ENCODE measurements at places on chromosomes 7 and 10.
A peak's percentile ranks its signal among the peaks of the same experiment; 100 is the strongest.

- DNase-seq = no peak
These were observed 42.8 kb downstream of the CLRN3 start for GRCh38 chr10:127849921-127850320.

- no peak for DNase-seq
These were observed 607.2 kb upstream of the KCND2 start for GRCh38 chr7:119665796-119666195.

DNA sequence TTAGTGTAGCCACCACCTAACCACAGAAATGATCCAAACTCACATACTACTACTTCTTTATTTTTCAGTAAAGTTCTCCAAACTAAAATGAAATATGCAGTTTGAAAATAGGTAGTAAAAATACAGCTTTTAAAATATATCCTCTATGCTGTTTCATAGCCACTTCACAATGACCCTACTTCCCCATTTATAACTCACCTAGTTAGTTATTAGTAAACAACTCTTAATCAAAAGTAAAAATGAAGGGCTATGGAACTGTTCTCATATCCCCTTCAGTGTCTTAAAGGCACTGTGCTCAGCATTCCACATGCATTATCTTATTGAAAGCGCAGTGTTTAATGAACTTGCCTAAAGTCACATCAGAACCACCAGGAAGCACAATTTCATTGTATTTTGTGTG lies 43.5 kb downstream of the KMT2C start:
- no peak for DNase-seq

GRCh38 chr7:85554236-85555178 lies 367.7 kb upstream of the SEMA3D start:
- no peak for DNase-seq

DNA sequence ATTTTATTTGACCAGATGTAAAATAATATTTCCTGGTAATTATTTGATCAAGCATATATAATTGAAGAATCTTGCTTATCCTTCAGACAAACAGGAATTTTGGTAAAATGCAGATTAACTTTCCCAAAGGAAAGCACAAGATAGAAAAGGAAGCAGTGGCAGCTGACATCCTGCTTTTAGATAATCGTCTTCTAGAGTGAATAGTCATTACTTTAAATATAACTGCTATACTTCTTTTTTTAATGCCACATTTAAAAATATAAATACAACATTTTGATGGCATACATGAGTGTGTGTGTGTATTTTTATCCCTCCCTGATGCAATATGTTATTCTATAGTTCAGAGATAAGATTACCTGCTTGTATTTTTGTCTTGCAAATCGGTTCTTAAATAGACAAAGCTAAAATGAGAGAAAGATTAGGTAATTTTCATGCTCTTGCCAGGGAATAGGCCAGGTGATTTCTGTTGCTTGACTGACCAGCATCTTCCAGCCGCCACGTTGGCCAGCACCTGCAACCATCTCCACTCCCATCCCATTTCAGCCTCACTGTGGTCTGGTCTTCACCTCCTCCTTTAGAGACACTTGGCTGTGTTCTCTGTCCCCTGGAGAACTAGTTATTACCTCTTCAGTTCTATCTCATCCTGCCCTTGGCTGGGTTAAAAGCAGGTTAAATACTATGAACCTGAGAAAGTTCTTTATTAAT lies 58.1 kb downstream of the MDFIC start:
- no peak for DNase-seq

- DNase-seq = no peak
These were observed 123.6 kb downstream of the LYZL1 start for GRCh38 chr10:29412485-29412884.

DNA sequence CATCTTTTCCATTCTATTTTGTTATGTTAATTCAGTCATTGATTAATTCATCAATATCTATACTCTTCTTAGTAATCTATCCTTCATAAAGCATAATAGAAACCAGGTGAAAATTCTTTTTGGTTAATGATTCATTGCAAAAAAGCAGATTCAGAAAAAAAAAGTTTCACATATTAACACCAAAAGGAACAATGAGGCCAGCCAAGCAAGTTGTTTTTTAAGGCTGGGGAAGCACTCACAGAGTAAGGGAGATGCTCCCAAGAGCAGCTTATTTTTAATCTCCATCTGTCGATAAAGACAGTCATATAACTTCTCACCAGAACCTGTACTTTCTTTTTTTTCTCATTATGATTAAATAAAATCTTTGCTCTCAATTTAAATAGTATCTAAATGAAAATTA lies 95.8 kb downstream of the CACNA2D1 start:
- no peak for DNase-seq

- DNase-seq = no peak
These were observed 25.1 kb upstream of the SGMS1 start for GRCh38 chr10:50648935-50649227.

DNA sequence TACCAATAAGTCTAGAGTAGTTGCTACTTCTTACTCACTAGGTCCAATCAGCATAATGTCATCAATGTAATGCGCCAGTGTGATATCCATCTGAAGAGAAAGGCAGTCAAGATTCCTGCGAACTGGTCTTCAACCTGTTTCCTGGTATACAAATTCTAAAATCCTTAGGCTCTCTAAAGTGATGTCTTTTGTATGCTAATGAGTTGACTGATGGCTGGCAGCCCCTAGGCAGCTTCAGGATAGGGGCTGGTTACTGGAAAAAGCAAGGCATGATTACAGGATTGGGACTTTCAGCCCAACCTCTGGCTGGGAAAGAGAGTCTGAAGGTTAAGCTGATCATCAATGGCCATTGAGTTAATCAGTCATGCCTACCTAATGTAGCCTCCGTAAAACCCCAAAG lies 250.2 kb upstream of the PTER start:
- DNase-seq = no peak

DNA sequence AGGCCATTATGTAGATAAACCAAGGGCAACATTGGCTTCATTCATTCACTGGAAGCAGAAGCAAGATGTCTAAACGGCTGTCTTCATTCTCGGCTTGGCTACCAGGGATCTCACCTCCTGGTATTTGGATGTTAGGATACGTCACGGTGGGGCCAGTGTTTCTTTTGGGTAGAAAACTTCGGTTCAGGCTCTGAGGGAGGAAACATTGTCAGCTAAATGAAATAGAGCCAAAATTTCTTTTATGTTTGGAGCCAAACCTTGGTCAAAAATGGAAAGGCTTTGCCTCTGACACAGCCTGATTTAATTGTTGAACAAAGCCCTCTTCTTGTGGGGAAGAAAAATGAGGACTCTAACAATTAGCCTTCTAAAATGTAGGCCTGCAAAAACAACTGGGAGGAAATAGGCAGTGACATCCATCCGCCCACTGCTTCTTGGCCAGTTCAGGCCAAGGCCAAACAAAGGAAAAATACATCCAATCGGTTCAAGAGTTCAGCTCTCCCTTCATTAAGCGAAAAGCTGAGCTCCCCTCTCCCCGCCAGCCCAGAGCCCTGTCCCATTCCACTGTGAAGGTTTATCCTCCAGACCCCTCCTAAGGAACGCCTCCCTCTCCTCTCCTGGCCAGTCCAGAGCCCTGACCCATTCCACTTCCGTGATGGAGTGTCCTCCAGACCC lies 44.4 kb downstream of the PFKFB3 start:
- DNase-seq = no peak

DNA sequence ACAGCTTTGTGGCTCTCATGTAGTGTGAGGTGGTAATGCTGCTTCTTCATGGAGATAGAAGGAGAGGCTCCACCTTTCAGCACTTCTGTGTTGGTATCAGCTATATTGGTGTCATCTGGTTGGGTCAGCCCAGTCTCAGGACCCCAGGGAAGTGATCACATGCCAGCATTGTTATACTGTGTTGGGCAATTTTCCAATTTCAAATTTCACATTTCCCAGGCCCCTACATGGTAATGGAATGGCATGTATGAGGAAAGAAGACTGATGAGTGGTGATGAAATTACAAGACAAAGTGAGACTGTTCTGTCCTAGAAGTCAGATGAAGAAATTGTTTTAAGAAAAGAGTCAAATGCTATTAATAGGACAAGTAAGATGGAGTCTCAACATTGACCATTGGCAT lies 3.7 kb upstream of the AKR1C3 start:
- no peak for DNase-seq

- no peak for DNase-seq
These were observed 166.6 kb downstream of the VTI1A start for GRCh38 chr10:112613620-112614019.

GRCh38 chr10:75531571-75532031 lies 100.2 kb downstream of the LRMDA start:
- no peak for DNase-seq

- DNase-seq = no peak
These were observed 40.5 kb downstream of the LYZL1 start for GRCh38 chr10:29329420-29329819.

GRCh38 chr7:157964521-157964920 lies 623.1 kb downstream of the PTPRN2 start:
- no peak for DNase-seq

- no peak for DNase-seq
These were observed 2.6 kb upstream of the HOXA9 start for GRCh38 chr7:27167916-27168264.

- no peak for DNase-seq
These were observed 594.2 kb upstream of the NRG3 start for GRCh38 chr10:81280497-81281479.

GRCh38 chr10:52459097-52459496 lies 145.0 kb downstream of the DKK1 start:
- DNase-seq = no peak

DNA sequence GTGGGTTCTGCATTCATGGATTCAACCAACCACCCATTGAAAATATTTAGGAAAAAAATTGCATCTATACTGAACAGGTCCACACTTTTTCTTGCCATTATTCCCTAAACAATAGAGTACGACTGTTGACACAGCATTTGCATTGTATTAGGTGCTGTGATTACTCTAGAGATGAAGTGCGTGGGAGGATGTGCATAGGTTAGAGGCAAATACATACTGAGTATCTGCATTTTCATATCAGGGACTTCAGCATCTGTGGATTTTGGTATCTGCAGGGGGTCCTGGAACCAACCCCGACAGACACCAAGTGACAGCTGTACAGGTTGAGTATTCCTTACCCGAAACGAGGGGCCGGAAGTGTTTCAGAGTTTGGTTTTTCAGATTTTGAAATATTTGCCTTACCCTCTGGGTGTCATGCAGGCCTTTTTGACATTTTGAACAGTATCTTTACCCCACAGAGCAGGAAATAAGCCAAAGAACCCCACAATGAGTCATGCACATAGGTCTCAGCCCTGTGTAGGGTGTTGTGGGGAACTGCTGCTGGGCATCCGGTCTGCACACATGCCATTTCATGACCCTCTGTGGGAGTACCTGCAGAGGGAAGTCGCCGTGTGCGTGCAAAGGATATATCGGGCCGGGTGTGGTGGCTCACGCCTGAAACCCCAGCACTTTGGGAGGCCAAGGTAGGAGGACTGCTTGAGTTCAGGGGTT lies 14.5 kb downstream of the NUDT5 start:
- peak; percentile 65 for DNase-seq

GRCh38 chr10:78252286-78252685 lies 218.6 kb downstream of the RPS24 start:
- no peak for DNase-seq

- no peak for DNase-seq
These were observed 126.1 kb downstream of the FAM204A start for GRCh38 chr10:118216020-118216419.

- peak; percentile 28 for DNase-seq
These were observed 18.1 kb downstream of the PDGFA start for GRCh38 chr7:501526-501925.

DNA sequence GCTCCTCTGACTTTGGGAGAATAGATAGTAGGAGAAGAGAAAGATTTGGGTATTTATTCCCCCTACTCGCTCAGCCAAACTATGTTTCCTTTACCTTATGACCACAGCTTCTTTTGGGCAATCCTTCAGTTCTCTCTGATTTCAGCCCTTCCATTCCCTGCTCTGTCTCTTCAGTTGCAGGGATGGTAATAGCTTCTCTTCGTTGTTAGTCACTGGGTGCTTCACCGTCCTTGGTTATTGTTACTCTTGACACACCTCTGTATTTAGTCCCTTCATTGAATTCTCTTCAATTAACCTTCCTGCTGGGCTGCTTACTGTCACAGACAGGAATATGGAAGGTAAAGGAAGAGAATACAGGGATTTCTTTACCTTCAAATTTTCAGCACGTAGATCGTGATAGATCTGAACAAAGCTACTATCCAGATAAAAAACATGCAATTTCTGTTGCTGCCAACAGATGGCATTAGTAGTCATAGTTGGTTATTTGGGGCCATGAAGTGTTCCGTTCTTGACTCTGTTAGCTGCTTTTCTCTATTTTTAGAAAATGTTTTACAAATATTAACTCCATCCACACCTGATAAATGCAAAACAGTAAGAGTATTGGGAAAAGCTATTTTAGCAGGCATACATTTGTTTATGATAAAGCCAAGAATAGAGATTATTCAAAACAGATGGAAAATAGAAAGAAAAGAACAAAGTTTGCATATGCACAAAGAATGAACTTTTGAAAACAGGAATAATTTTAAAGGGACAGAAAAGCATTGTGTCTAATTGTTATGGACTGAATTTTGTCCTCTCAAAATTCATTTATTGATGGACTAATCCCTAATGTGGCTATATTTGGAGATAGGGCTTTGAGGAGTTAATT lies 14.0 kb upstream of the PTTG1IP2 start:
- DNase-seq = no peak

DNA sequence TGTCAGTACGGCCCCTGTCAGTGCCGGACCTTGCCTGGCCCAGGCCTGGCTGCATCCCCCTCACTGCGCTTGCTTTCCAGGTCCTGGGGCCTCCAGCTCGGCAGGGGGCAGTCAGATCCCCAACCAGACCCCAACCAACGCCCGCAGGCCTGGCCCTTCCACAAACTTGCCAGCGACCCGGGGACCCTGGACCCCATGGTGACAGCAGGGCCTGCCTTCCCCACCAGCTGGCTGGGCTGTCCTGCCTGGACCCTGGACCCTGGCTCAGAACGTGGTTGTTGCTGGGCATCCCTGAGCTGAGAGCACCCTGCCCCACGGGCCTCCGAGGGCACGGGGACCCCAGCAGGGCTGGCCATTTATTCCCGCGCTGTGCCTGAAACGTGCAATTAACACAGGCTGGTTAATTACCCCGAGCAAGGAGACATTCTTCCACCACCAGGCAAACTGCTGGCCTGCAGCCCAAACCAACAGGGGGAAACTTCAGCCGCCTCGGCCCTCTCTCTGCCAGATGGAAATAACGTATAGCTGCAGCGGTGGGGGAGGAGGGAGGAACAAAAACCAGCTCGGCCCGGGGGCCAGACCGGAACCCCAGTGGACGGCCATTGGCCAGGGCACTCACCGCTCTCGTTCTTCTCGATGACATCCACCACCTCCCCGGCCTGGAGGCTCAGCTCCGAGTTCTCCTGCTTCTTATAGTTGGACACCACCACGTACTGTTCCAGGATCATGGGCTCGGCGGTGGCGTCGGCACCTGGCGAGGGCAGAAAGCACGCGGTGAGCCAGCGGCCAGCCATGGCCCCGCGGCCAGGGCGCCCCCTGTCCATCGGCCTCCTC lies 167.1 kb downstream of the NEURL1 start:
- peak; percentile 72 for DNase-seq

- DNase-seq = no peak
These were observed 52.0 kb downstream of the FAS start for GRCh38 chr10:89042562-89042961.

GRCh38 chr7:91787931-91788330 lies 92.6 kb downstream of the MTERF1 start:
- DNase-seq = no peak

Data from upper lobe of right lung (tissue), 1 donor.